Sigmoid colon (tissue), 7 donors: ENCODE measurements at places on chromosomes 5 and 9. TPM values are rescaled to one million over a fixed set of nuclear protein-coding genes. Genes with fewer than 3 reads are reported as not detected.

DNA sequence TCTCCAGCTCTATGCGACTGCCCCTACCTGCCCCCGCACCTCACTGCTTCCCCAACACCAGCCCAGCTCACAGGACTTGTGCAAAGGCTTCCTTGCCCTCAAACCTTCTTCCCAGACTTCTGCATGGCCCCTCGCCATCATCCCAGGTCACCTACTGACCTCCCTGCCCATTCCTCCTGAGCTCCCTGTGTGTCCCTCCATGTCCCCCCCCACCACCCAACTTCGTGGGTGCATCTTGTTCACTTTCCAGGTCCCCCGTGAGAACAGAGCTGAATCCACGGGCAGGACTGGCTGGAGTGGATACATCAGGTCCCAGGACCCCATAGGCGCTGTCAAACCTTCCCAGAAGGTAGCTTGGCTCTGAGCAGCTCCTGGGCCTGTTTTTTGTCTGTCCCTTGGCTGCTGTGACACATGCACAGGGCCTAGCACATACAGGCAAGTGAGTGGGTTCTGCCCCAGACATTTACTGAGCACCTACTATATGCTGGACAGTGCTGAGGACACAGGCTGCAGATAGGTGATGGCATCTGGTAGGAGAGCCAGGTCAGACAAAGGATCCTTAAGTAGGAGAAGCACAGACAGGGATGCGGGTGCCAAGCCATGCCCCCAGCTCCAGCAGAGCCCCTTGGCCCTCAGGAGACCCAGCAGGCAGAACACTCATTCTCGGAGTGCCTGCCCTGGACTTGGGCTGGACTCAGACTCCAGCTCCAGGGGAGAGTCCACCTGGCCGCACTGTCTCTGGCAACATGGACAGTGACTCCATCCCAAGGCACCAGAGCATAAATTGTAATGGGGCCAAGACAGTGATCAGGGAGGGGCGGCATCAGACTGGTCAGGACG, 15.0 kb downstream of the NINJ1 start:
- H3K4me3 ChIP-seq, result no peak overlapping the region
- DNase-seq, result peak; percentile 64
- peak overlapping the region; percentile 79 for H3K27ac ChIP-seq
- H3K4me1 ChIP-seq, result peaks cover 21% of the 10 kb centered on the region
- H3K36me3 ChIP-seq, result no peaks in the 10 kb centered on the region

GRCh38 chr5:39156082-39156481, 63.3 kb downstream of the FYB1 start:
- DNase-seq, result no peak
- no peak overlapping the region for H3K4me3 ChIP-seq
- no peaks in the 10 kb centered on the region for H3K27me3 ChIP-seq
- no peaks in the 10 kb centered on the region for H3K36me3 ChIP-seq

- no peaks in the 10 kb centered on the region for H3K36me3 ChIP-seq
- DNase-seq, result no peak
- H3K27ac ChIP-seq, result no peak overlapping the region
- no peak overlapping the region for H3K4me3 ChIP-seq
- H3K27me3 ChIP-seq, result no peaks in the 10 kb centered on the region
These were observed 6.3 kb upstream of the EQTN start for GRCh38 chr9:27303219-27303618.

DNA sequence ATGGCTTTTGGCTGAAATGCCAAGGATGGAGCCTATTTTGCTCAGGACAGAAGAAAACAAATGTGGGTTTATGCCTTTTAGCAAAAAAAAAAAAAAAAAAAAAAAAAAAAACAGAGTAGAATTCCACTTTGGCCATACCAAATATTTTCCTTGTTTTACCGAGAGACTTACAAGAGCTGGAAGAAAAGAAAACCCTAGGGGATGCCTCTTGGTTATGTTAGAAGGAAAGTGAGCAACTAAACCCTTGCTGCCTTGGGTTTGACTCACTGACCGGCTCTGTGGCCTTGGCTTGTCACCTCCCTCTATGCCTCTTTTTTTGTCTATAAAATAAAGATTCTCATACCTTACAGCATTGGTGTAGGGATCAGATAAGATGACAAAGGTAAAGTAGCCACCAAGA, 69.6 kb upstream of the ABCA1 start:
- no peaks in the 10 kb centered on the region for H3K36me3 ChIP-seq
- no peaks in the 10 kb centered on the region for H3K27me3 ChIP-seq
- H3K27ac ChIP-seq, result no peak overlapping the region

- H3K27me3 ChIP-seq, result no peaks in the 10 kb centered on the region
- no peak overlapping the region for H3K27ac ChIP-seq
- no peak overlapping the region for H3K4me3 ChIP-seq
- H3K36me3 ChIP-seq, result no peaks in the 10 kb centered on the region
- H3K4me1 ChIP-seq, result no peaks in the 10 kb centered on the region
These were observed 97.1 kb downstream of the ENTREP1 start for GRCh38 chr9:69421908-69422801.

DNA sequence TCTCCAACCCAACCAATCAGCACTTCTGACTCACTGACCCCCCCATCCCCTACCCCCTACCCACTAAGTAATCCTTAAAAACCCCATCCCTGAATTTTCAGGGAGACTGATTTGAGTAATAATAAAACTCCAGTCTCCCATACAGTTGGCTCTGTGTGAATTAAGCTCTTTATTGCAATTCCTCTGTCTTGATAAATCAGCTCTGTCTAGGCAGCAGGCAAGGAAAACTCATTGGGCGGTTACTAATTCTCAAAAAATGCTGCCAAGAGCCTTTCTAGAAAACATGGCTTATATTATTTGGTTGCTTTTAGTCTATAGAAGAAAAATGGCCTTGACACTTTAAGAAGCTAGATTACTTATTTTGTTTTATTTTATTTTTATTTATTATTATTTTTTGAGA, 131.7 kb downstream of the SUSD1 start:
- H3K4me1 ChIP-seq, result peaks cover 13% of the 10 kb centered on the region
- no peak overlapping the region for H3K4me3 ChIP-seq
- H3K27me3 ChIP-seq, result no peaks in the 10 kb centered on the region

DNA sequence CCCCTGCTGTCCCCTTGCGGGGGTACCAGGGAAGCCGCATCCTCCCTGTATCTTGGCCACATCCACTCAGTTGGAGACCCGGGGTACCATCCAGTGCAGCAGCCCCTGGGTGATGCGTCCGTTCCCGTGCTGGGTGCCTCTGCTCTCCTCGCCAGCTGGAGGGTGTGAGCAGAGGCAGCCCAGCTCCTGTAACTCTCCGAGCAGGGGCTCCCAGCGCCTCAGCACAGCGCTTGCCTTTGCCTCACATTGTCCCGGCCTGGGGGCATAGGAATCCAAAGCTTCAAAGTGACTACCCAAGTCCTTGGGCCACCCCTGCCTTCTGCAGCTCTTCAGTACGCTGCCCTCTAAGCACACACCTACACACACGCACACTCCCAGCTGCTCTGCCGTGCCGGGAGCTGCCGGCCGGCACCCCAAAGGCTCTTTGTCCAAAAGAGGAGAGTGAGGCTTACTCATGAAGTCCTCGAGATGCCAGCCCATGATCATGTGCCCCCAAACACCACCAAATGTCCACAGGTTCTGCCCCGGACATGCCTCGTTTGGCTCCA, 733 bp downstream of the ANGPTL2 start:
- peak overlapping the region; percentile 94 for H3K27ac ChIP-seq
- no peaks in the 10 kb centered on the region for H3K27me3 ChIP-seq
- H3K4me1 ChIP-seq, result peaks cover 69% of the 10 kb centered on the region
- peak; percentile 72 for DNase-seq
- H3K4me3 ChIP-seq, result peak overlapping the region; percentile 67

DNA sequence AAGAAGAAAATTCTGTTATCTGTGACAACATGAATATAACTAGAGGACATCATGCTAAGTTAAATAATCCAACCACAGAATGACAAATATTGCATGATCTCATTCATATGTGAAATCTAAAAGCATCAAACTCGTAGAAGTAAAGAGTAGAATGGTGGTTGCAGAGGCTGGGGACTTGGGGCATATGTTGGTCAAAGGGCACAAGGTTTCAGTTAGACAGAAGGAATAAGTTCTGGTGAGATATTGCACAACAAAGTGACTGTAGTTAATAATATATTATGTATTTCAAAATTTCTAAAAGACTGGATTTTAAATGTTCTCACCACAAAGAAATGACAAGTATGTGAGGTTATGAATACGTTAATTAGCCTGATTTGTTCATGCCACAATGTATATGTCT, 24.8 kb downstream of the GRIA1 start:
- H3K27ac ChIP-seq, result no peak overlapping the region
- H3K4me3 ChIP-seq, result no peak overlapping the region
- no peaks in the 10 kb centered on the region for H3K27me3 ChIP-seq
- DNase-seq, result no peak
- H3K4me1 ChIP-seq, result no peaks in the 10 kb centered on the region

DNA sequence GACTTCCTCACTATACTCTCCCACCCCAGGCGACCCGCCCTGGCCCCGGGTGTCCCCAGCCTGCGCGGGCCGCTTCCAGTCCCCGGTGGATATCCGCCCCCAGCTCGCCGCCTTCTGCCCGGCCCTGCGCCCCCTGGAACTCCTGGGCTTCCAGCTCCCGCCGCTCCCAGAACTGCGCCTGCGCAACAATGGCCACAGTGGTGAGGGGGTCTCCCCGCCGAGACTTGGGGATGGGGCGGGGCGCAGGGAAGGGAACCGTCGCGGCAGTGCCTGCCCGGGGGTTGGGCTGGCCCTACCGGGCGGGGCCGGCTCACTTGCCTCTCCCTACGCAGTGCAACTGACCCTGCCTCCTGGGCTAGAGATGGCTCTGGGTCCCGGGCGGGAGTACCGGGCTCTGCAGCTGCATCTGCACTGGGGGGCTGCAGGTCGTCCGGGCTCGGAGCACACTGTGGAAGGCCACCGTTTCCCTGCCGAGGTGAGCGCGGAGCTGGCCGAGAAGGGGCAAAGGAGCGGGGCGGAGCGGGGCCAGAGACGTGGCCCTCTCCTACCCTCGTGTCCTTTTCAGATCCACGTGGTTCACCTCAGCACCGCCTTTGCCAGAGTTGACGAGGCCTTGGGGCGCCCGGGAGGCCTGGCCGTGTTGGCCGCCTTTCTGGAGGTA, 2.1 kb downstream of the CA9 start:
- DNase-seq, result no peak
- no peaks in the 10 kb centered on the region for H3K27me3 ChIP-seq
- no peaks in the 10 kb centered on the region for H3K36me3 ChIP-seq
- peak overlapping the region; percentile 37 for H3K4me3 ChIP-seq
- H3K4me1 ChIP-seq, result peaks cover 23% of the 10 kb centered on the region

DNA sequence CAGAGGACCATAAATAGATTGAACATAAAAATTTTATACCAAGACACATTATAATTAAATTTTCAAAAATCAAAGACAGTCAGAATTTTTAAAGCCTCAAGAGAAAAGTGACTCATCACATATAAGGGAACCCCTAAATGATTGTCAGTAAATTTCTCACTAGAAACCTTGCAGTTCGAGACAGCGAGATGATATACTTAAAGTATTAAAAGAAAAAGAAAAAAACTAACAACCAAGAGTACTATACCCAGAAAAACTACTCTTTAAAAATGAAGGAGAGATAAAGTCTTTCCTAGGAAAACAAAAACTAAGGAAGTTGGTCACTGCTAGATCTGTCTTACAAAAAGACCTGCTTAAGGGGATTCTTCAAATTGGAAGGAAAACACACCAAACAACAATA, 251.4 kb upstream of the MSX2 start:
- H3K36me3 ChIP-seq, result no peaks in the 10 kb centered on the region
- H3K4me3 ChIP-seq, result no peak overlapping the region
- no peaks in the 10 kb centered on the region for H3K27me3 ChIP-seq
- H3K27ac ChIP-seq, result no peak overlapping the region
- DNase-seq, result no peak

GRCh38 chr5:141822144-141822543, 56.1 kb downstream of the PCDH1 start:
- no peaks in the 10 kb centered on the region for H3K4me1 ChIP-seq
- no peak for DNase-seq
- H3K4me3 ChIP-seq, result no peak overlapping the region
- no peaks in the 10 kb centered on the region for H3K36me3 ChIP-seq
- peak overlapping the region; percentile 62 for H3K27ac ChIP-seq

- no peaks in the 10 kb centered on the region for H3K36me3 ChIP-seq
- no peaks in the 10 kb centered on the region for H3K4me1 ChIP-seq
- H3K27ac ChIP-seq, result no peak overlapping the region
- no peak overlapping the region for H3K4me3 ChIP-seq
- DNase-seq, result no peak
- no peaks in the 10 kb centered on the region for H3K27me3 ChIP-seq
These were observed 58.7 kb downstream of the MAPKAP1 start for GRCh38 chr9:125648294-125648693.

GRCh38 chr9:112861638-112862555, 28.8 kb downstream of the SLC46A2 start:
- H3K36me3 ChIP-seq, result no peaks in the 10 kb centered on the region
- H3K4me3 ChIP-seq, result no peak overlapping the region
- peak; percentile 69 for DNase-seq

GRCh38 chr5:67381236-67381880, 184.8 kb upstream of the CD180 start:
- no peaks in the 10 kb centered on the region for H3K4me1 ChIP-seq
- H3K4me3 ChIP-seq, result no peak overlapping the region
- H3K27ac ChIP-seq, result no peak overlapping the region
- H3K36me3 ChIP-seq, result no peaks in the 10 kb centered on the region
- DNase-seq, result no peak
- no peaks in the 10 kb centered on the region for H3K27me3 ChIP-seq

- no peak overlapping the region for H3K27ac ChIP-seq
- H3K27me3 ChIP-seq, result no peaks in the 10 kb centered on the region
- no peak for DNase-seq
- H3K4me1 ChIP-seq, result no peaks in the 10 kb centered on the region
- H3K36me3 ChIP-seq, result no peaks in the 10 kb centered on the region
These were observed 257.8 kb downstream of the GOLPH3 start for GRCh38 chr5:31916327-31916726.

DNA sequence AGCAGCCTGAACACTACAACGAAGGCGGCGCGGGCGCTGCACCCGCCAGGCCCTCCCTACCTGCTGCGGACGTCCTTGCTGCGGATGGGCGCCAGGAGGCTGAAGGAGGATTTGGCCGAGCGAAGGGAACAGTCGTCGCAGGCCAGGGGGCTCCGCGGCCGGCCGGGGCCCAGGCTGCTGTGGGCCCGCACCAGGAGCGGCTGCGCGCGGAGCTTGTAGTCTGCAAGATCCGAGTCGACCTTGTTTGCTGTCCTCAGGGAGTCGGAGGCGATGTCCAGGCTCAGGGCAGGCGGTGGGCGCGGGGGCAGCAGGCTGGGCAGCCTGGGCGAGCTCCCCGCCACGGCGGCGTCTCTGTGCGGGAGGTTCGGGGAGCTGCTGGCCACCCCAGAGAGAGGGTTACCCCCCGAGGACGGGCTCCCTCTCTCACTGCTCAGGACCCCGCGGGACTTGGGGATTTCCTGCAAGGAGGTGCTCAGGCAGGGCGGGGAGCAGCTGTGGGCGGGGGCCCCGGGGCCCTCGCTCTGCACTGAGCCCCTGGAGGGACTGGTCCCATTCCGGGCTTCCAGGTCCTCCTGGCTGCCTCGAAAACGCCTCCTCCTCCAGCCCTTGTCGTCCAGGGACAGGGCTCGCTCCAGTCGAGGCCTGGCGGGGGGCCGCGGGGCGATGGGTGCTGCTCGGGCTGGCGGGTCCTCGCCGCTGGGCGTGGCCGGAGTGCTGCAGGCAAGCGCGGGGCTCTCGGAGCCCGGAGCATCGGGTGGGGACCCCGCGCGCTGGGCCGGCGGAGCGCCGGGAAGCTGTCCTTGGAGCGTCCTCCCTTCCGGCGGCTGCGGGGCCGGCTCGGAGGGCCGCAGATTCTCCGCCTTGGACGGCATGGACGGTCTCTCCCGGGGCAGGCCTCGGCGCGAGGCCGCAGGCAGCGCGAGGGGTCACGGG, 831 bp downstream of the INPP5E start:
- peak overlapping the region; percentile 89 for H3K4me3 ChIP-seq
- peak overlapping the region; percentile 85 for H3K27ac ChIP-seq
- H3K4me1 ChIP-seq, result peaks cover 35% of the 10 kb centered on the region
- no peak for DNase-seq

Gene ANKRD20A1
- 0.54 TPM for total RNA-seq

Gene NKD2
- 1.8 TPM for total RNA-seq
